ENCODE measurements at places on chromosomes 7 and 10.

GRCh38 chr7:82840061-82840460 is 322.6 kb downstream of the PCLO start:
- DNase-seq = no peak

GRCh38 chr7:95338832-95339231 is 14.5 kb upstream of the PON1 start:
- no peak for DNase-seq

GRCh38 chr10:118981946-118982345 is 47.6 kb upstream of the NANOS1 start:
- no peak for DNase-seq

- no peak for DNase-seq
These were observed 188.7 kb downstream of the DNAJB6 start for GRCh38 chr7:157525491-157525915.

DNA sequence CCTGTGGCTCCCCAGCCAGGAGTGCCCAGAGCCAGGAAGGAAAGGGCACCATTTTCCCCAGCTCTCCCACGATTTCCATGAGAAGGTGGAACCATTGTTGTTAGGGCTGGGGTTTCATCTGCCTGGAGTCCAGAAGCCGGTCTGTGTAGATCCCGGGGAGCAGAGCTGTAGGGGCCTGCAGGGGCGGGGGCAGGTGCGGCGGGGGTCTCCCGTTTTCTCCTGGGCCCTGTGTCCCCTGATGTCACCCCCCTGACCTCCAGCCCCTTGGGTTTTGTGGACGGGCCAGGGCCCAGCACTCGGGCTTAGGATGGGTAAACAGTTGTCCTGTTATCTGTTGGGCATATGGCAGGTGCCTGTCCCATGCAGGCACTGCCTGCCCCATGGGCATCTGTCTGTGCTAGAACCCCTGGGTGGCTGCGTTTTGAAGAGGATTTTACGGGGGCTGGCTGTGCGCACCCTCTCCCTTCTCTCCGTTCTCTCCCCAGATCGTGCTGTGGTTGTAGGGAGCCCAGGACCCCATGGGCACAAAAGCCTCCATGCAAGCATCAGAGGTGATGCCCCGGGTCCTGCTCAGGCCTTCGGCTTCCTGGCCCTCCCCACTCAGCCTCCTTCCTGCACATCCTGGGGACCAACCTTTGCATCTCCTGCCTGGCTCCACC is 158.8 kb downstream of the WDR37 start:
- DNase-seq = no peak

GRCh38 chr10:640673-641045 is 48.8 kb downstream of the DIP2C start:
- DNase-seq = no peak

DNA sequence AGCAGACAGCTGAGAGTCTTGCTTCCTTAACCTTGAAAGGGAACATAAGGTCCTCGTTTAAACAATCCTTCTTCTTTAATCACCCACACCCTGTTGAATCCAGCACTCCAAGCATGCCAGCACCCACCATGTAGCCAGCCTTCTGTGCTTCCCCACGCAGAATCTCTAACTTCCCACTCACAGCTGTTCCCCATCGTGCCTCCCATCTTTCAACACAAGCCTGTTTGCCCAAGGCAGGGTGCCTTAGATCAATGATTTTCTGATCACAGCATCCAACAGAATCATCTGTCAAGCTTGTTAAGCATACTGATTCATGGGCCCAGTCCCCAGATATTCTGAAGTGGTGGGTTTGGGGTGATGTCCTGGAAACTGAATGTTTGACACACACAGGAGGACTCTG is 530.8 kb downstream of the SH2D4B start:
- DNase-seq = no peak

GRCh38 chr10:69087590-69088470 is at the start of gene SRGN:
Gene SRGN, plus strand, starts transcription at chr10:69088103. Its CDS starts 55 bp downstream, at chr10:69088158.
- DNase-seq = peak; percentile 41

DNA sequence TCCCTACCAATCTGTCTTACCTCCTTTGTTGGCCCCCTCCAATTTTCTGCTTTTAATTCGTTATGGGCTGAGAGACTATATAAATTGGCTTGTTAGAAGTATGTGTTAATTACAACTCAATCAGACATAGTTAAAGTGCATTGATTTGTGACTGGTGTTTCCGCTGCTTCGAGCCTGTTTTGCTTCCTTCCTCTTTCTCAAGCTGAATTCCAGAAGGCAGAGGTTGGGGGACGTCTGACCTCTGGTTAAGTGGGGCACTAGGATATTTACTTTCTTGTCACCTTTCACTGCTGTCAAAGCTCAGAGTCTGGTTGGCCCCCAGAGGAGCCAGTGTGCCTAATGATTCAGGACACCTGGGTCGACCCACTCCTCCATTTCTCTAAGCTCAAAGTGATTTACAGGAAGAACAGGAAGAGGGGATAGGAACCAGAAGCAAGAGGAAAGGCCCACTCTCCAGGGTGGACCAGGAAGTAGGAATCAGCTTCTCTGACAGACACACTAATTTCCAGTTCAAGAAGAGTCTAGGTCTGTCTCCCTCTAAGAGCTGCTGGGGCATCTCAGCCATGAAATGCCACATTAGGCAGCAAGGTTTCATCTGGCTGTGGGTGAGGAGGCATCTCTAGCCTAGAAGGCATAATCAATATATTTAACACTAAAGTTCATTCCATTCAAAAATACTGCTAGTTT is 397.2 kb upstream of the NPVF start:
- DNase-seq = no peak

GRCh38 chr10:2682491-2682890 is 384.9 kb upstream of the PFKP start:
- no peak for DNase-seq

DNA sequence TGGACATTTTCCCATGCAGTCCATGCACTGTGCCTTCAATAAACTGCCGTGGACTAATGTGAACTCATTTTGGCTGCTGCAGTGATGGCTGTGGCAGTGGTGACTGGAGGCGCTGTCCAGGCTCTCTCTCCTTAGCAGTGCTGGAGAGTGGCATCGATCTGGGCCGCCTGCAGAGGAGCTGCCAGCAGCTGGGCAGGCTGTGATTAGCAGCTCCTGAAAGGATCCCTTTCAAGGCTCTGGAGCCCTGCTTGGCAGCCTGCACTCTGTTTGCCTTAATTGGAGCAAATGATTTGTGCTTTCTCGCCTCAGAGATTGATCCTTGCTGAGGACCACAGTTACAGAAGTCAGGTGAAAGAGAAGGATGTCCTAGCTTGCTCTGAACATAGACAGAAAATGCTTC is 130.1 kb upstream of the VWC2 start:
- DNase-seq = no peak

- no peak for DNase-seq
These were observed 151.3 kb downstream of the NEBL start for GRCh38 chr10:20745556-20746375.

DNA sequence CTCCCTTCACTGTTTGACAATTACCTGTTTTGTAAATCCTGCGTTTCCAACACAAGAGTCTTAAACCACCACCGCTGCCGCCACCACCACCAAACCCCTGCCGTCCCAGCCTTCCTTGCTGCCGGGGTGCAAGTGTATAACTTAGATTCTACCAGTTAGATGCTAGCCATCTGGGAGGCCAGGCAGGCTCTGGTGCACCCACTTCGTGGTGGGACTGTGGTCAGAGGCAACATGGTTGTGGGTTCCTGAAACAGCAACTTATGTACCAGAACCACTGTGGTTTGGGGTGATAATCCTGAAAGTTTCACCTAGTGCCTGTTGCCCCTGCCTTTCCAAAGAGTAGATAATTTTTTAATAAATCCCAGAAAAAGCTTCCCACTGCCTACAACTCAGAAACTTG is 510.5 kb downstream of the CCSER2 start:
- no peak for DNase-seq

DNA sequence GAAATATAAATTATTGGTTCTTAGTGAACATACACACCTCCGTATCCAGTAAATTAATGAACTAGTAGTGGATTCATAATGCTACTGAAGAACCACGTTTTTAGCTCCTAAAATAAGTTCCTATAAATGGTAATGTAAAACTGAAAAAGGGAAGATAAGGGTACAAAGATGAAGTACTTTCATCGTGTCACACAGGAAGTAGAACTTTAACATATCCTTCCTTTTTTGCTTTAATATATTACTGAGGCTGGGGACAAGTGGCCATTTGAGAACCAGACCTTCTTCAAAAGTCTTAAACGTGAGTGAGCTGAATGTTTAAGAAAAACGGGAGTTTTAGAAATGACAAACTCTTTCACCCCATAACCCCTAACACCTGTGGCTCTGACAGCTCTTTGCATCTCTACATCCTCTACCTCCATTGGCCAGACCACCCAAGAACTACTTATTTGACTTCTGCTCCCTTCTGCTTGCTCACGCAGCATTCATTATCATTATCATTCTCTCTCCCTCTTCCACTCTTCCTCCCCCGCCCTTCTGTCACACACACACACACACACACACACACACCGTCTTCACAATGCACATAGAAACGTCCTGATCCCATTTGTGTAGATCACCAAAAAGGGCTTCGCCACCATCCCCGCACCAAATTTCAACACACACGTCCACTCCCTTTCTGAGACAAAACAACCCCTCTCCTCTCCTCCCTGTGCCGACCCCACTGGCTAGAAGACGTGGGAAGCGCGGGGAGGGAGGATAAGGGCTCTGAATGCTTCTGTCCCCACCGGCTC is 677 bp downstream of the SKAP2 start:
- DNase-seq = peak; percentile 36

DNA sequence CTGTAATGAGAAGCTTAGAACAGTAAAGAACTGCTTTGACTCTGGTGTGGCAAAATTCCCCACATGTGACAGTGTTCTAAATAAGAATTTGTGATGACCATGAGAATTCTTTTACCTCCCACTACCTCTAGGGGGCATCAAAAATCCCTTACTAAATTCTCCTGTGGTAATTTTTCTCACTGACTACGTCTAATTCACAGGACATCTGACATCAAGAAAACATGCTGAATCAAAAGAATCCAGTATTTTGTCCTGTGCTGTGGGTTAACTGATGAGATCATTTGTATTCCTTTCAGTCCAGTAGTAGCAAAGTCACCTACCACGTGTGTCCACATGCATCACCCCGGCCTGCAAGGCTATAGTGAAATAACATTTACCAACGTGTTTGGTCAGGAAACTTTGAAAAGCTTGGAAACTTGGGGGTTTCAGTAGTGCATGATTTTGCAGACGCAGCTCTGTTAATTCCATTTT is 103.8 kb downstream of the ATE1 start:
- DNase-seq = peak; percentile 37
